ENCODE measurements at places on chromosomes 4 and X. TPM values are rescaled to one million over a fixed set of nuclear protein-coding genes. Genes with fewer than 3 reads are reported as not detected.

Gene QRFPR
- not detected for polyA plus RNA-seq

Gene KCNE5
- polyA plus RNA-seq: not detected

Gene RADX
- polyA plus RNA-seq: 1.2 TPM

GRCh38 chr4:28792917-28793597 is 1927.1 kb upstream of the PCDH7 start:
- no peak for DNase-seq

Gene DMRTC1
- not detected for polyA plus RNA-seq

DNA sequence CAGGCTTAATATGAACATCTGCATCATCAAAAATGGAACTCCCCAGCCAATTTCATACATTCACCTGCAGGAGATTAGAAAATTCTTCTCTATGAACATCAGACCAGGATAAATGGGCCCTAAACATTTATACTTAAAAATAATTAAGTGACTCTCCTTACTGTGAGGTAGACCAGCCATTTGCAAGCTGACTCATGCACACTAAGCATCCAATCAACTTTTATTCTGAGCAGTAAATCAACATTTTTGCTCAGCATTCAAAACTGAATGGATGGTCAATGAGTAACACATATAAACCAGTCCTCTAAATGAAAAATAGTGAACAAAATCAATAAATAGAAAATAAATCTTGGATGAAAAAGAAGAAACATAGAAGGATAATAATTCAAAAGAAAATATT is 19.9 kb upstream of the PCDH10 start:
- DNase-seq: no peak

GRCh38 chrX:9983441-9983840 is 16.3 kb downstream of the CLDN34 start:
- no peak for DNase-seq

DNA sequence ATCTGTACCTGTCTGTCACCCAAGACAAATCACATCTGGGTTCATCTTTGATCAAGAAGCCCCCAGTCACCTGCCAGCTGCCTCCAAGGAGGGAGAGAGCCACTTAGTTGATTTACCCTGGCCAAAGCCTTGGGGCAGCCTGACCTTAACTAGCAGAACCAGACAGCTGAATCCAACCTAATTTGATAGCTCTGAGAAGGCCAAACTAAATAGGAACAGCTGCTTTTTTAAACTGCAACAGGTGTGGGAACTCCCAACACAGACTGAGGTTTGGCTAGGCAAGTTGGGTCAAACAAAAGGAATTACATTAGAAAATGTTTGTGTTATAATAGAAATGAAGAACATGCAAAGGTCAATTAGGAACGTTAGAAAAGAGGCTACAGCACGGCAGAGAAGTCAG is 375.7 kb downstream of the NLGN4X start:
- no peak for DNase-seq

DNA sequence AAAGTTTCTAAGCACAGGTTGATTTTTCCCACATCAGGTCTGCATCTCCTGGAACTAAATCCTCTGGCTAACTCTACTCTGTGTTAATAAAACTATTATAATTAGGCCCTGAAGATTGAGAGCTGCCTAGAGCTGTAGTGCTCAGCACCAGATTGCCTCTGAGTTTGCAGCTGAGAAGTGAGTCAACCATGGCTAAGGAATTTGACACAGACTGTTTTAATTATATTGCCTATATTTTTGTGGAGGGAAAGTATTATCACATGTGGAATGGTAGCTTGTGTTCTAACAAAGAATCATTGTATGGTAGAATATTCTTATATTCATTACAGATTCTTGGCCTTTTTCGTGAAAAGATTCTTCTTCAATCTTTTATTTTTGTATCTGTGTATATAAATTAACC is 1907.6 kb upstream of the TENM3 start:
- no peak for DNase-seq

DNA sequence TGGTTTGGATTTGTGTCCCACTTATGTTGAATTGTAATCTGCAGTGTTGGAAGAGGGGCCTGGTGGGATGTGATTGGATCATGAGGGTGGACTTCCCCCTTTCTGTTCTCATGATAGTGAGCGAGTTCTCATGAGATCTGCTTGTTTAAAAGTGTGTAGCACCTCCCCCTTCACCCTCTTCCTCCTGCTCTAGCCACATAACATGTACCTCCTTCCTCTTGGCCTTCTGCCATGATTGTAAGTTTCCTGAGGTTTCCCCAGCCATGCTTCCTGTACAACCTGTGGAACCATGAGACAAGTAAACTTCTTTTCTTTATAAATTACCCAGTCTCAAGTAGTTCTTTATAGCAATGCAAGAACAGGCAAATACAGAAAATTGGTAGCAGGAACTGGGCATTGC is 138.7 kb downstream of the INPP4B start:
- peak; percentile 62 for DNase-seq

- no peak for DNase-seq
Observed at GRCh38 chrX:78116766-78117165, 12.7 kb downstream of the PGK1 start.

DNA sequence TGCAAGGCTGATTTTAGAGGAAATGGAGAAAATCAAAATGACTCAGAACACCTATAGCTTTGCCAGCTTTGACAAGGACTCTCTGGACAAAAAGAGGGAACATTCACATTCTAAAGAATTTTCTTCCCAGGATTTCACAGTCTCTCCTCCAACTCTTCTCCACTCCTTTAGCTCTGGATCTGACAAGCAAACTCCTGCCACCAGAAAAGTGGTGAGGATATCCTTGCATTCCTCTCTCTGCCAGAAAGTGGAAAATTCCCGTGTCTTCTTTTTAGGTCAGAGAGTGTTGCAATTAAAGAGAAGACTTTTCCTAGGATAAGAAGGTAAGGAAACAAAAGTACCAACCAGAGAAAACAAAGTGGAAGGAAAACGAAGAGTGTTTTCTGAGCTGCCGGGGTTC is 16.1 kb upstream of the PDGFRA start:
- no peak for DNase-seq

Gene FGFBP2
- polyA plus RNA-seq: not detected

Gene DDIT4L
- polyA plus RNA-seq: not detected

GRCh38 chr4:84669201-84669600 is 86.3 kb downstream of the CDS1 start:
- DNase-seq: no peak

DNA sequence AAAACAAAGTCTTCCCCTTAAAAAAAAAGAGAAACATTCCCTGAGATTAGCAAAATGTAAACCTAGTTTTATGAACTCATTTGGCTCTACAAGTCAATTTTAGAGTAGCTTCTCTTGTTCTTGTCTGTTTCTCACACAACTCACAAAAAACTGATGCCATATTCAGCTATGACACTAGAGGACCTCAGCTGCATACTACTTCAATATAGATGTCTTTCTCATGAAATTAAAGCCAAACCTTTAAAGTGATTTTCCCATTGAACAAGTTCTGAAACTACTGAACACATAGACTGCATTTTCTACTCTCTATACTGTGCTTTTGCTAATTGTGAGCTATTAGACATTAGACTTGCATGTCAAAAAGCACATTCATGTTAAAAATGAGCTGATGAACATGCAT is 49.8 kb downstream of the TBCK start:
- peak; percentile 22 for DNase-seq

- DNase-seq: no peak
Observed at GRCh38 chr4:79935274-79935673, 137.8 kb downstream of the ANTXR2 start.

Gene NDST3
- polyA plus RNA-seq: not detected

GRCh38 chrX:104972737-104973136 is 247.8 kb downstream of the TEX13A start:
- DNase-seq: no peak

- no peak for DNase-seq
Observed at GRCh38 chr4:84722720-84723119, 139.8 kb downstream of the CDS1 start.

- peak; percentile 32 for DNase-seq
Observed at GRCh38 chr4:76212851-76213414, 691 bp downstream of the SCARB2 start.

- DNase-seq: no peak
Observed at GRCh38 chr4:12729384-12729783, 754.8 kb downstream of the RAB28 start.

All from CD4-positive, CD25-positive, alpha-beta regulatory T cell (primary cell).